ENCODE measurements at places on chromosomes 4 and X.

GRCh38 chrX:25025615-25026014 lies 9.8 kb upstream of the ARX start:
- DNase-seq, result no peak

DNA sequence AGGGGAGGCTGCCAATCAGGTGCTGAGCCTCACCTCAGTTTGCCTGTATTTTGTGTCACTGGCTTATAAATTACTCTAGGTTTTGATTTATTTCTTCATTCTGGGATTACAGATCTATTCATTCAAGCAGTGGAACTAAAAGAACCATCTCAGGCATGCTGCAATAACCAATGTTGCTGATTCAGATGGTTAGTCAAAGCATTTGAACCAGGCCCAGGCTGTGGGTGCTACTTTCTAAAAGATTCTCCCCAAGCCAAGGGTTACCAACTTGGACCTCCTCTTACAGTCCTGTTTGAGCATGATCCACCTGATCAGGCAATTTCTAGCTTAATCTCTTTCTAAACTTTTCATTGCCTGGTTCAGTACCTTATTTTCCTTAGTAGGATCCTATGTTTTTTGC lies 67.2 kb downstream of the TMEM131L start:
- no peak for DNase-seq

DNA sequence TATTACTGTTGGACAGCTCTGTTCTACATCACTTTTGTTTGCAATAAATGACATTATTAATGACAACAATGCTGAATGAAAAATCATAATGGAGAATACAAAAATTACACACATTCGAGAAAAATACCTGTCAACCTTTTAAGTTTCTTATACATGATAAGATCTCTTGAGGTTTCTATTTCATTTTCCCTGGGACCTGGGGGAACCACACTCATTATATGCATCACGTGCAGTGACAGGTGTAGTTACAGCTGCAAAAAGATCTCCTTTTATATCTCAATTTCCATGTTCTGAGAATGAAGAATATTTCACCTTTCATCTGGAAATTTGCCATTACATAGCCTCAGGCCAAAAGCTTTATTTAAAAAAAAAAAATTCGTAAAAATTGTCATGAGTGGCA lies 1347.0 kb upstream of the AGA start:
- no peak for DNase-seq

DNA sequence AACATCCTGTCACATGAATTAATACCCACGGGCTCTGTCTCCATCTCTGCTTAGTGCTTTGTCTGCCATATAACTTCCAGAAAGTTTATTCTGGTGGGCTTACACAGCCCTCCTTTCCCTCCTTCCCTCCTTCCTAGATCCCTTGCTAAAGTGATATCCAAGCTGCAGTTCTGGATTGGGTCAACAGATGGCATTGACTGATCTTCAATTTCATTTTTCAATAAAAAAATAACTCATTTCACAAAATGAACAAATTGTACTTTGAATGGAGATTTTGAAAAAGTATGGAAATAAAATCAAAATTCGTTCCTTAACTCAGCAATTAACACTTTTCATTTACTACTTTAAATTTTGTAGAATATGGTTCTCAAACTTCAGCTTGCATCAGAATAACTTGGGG lies 94.9 kb downstream of the NXF2 start:
- DNase-seq, result no peak

DNA sequence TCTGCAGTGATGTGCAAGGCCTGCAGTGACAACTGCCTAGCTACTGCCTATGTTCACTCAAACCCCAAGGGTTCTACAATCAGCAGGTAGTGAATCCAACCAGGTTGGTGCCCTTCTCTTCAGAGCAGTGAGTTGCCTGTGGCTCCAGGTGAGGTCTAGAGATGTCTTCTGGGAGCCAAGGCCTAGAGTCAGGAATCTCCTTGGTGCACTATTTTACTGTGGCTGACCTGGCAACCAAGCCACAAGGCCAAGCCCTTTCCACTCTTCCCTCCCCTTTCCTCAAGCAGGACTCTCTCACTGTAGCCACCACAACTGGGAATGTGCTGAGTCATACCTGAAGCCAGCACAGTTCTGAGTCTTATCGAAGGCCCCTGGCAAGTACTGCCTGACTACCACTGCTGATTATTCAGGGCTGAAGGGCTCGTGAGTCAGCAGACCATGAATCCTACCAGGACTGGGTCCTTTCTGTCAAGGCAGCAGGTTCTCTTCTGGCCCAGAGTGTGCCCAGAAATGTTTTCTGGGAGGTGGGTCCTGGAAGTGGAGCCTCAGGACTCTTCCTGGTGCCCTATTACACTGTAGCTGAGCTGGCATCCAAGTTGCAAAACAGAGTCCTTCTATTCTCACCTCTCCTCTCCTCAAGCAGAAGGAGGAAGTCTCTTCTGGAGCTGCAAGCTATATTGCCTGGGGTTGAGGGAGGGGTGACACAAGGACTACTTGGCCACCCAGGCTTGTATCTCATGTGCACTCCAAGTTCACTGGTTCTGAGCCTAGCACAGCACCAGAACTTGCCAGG lies 111.6 kb downstream of the BTC start:
- no peak for DNase-seq

DNA sequence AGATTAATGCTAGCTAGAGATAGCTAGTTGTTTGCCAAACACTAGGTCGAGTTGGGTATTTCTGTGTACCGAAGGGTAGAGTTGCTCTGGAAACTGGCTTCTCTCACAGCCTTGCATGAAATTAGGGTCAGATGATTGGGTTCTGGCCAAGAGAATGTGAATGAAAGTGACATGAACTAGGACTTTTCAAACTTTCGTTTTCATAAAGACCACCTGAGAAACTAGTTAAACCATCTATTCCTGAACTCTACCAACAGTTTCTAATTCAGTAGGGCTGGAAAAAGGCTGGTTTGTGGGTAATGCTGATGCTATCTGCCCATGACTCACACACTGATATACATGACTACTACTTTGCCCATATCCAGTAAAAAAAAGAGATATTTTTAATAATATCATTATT lies 157.6 kb downstream of the GASK1B start:
- no peak for DNase-seq

- no peak for DNase-seq
Observed at GRCh38 chr4:162683659-162684370, 482.9 kb downstream of the NAF1 start.

DNA sequence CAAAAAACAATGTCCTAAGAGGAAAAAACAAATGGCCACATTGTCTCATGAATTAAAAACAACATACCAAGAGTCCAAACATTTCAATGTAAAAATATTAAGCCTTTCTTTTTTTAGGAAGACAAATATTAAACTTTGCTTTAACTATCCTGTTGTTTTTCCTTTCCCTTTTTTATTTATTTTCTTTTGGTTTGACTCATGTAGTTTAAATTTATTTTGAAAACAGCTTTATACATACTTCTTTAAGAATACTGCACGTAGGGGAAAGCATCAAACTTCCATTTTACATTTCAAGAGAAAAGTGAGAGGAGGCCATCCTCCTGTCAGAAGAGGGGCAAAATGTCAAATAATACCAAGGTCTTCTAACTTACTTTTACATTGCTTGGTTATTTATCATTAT lies 8.7 kb downstream of the GAB1 start:
- DNase-seq, result no peak
